Lung (tissue), 17 donors: ENCODE measurements at places on chromosomes 3 and 15. TPM values are rescaled to one million over a fixed set of nuclear protein-coding genes. Genes with fewer than 3 reads are reported as not detected.

GRCh38 chr15:91456921-91457320, 356.9 kb downstream of the SV2B start:
- no peak for DNase-seq

DNA sequence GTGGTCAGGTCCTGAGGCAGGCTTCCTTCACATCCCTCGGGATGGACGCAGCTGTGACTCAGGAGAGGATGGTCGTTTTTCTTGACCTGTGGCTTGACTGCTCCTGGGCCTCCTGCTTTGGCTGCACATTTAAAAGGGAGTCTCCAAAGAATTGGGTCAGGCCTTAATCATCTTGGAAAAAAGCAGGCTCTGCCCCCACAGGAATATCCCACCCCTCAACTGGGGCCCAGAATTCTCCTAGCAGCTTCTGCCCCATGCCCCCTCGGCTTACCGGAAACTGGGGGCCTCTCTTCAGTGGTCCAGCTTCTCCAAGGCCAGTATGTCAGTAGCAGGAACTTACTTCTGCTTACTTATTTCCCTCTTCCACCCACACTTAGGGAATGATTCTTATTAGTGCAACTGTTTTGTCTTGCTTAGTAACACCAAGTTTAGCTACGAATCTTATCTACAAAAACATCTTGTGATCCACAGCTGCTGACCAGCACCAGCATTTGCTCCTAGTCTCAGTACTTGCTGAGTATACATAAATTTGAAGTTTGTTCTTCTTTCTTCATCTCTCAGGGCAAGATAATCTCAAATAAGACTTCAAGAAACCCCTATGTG, 35.7 kb downstream of the ATG7 start:
- no peak for DNase-seq

CPNE9 gene
- total RNA-seq, result 0.34 TPM

GRCh38 chr3:15645740-15646501, 44.4 kb downstream of the BTD start:
- DNase-seq, result no peak

DNA sequence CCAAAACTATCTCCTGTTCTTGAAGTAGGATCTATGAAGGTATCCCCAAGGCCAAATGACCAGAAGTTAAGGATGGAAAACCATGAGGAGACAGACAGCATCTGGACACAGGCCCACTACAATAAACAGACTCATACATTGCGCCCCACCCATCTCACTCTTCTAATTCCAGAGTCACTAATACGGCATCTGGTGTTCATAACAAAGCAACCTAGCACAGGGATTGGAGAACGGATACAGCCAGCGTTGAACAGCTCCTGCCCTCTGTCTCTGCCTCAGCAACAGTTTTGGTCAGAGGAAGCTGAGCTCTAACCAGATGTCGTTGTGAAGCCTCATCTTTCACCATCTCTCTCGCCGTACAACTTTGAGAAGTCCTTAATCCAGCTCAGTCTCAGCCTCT, 44.5 kb upstream of the CCDC80 start:
- no peak for DNase-seq

- no peak for DNase-seq
Observed at GRCh38 chr3:138640537-138640936, 32.0 kb downstream of the FAIM start.

DNA sequence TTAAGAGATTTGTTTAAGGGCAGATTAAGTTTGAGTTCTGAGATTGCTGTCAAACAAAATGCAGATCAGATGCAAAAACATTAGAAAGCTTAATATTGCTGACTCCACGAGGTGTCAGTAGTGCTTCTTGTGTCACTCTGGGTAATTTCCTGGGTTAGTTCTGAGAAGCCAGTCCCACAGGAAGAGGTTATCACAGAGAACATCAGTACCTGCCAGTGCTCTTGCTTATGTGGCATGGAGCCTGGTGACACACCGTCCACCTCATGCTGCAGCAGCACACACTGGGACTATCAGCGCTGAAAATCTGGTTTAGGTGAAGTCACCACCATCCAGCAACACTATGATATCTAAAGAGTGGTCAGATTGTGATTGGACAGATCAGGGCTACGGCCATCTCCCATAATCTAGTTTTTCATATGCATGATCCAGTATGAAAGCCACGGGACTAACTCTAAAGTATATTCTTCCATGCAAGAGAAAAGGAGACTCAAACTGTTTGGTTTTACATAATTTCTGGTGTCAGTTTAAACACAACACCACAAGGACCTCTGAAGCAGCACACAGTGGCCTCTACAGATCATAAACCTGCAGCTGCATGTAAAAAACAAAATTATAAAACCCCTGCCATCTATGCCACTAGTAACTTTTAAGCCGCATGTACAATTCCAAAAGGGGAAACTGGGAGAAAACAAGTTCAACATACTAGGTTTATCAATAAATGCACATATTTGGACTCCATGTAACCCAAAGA, 36.1 kb upstream of the MYO5C start:
- DNase-seq, result peak; percentile 52

- no peak for DNase-seq
Observed at GRCh38 chr15:79073336-79073735, 17.2 kb downstream of the RASGRF1 start.

TGM4 gene
- total RNA-seq, result not detected

- no peak for DNase-seq
Observed at GRCh38 chr15:95839367-95839782, 491.1 kb upstream of the NR2F2 start.

DNA sequence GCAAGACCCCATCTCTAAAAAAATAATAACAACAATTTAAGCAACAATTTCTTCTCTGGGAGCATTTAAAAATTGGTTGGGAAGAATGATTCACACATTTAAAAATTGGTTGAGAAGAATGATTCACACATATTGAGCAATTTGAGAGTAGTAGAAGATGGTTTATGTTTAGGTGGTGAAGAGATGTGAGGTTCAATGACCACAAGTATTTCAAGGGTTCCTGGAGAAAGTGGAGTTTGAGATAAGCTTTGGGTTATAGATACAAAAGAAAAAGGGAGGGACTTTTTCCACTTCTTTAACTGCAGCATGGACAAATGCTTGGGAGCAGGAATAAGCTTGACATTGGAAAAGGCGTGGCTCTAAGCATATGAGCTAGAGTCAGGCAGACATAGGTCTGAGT, 145.7 kb upstream of the NPHP3 start:
- DNase-seq, result no peak

DNA sequence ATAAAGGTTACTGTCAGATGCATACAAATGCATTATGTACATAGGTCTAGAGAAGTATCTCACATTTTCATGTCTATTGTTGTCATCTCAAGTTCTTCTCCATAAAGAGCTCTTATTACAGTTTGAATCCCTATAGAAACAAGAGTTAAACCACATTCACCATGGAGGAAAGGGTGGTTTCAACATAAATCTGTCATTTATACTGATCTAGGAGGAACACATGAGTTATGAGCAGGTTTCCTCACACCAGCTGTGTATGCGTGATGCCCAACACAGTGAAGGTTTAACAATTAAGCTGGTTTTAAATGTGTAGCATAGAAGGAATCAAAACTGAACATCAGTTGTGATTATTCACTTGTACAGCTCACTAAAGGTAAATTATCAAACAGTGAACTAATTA, 251.7 kb downstream of the KCNMB2 start:
- DNase-seq, result no peak

GRCh38 chr15:25055356-25056068, 100.7 kb downstream of the SNRPN start:
- no peak for DNase-seq

- peak; percentile 7 for DNase-seq
Observed at GRCh38 chr15:100140527-100141308, 201.1 kb downstream of the ADAMTS17 start.

SPINK8 gene
- not detected for total RNA-seq

DNA sequence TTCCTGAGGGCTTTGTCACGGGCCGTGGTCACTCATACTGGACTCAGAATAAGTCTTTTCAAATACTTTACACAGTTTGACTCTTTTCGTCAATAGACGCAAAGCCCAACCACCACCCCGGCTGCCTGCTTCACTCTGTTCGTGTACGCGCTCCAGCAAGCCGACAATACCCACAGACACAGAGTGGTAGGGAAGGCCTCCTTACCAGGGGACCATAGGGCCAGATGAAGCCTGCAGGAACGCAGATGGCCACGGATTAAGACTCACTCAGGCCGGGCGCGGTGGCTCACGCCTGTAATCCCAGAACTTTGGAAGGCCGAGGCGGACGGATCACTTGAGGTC, 29.7 kb downstream of the EFCAB12 start:
- DNase-seq, result peak; percentile 13

GRCh38 chr15:55774113-55774970, 31.4 kb upstream of the PRTG start:
- DNase-seq, result no peak

DNA sequence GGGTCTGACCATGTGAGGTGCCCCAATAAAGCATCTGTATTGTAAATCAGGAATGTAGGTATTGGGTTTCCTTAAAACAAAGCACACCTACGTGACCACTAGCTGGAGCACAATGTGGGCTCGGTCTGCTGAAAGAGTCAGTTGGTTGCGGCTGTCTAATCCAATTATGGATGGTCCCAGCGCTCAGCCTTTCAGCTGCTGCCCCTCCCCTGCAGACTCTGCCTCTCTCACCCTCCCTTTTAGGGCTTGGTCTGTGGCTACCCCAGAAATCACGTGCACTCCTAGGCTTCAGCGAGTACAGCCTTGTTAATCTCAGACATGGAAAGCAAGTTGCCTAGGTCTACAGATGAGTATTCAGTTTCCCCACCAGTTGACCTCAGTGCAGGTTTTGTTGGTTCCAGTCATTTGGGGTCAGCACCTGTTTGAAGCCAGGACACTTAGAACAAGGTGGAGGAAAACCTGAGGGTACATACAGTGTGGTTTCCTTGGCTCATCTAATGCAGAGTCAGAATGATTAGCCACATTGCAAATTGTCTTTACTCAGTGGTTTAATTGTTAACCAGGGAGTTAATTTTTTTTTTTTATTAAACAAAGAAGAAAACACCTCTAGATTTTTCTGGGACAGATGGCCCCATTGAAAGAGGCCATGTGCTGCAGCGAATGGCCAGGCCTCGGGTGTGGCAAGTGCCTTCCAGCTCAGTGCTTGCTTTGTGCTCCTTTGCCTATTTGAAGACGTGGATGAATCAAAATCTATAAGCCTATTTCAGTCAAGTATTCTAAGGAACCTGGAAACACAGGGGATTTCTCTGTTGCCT, 137.7 kb downstream of the IGF1R start:
- DNase-seq, result no peak

GRCh38 chr3:166902374-166902773, 477.7 kb downstream of the ZBBX start:
- DNase-seq, result no peak

SLC9C1 gene
- 0.28 TPM for total RNA-seq

GRCh38 chr3:12395349-12396012, 88.8 kb upstream of the TSEN2 start:
- no peak for DNase-seq

GRCh38 chr3:9047452-9048346, 84.4 kb upstream of the RAD18 start:
- DNase-seq, result no peak

DNA sequence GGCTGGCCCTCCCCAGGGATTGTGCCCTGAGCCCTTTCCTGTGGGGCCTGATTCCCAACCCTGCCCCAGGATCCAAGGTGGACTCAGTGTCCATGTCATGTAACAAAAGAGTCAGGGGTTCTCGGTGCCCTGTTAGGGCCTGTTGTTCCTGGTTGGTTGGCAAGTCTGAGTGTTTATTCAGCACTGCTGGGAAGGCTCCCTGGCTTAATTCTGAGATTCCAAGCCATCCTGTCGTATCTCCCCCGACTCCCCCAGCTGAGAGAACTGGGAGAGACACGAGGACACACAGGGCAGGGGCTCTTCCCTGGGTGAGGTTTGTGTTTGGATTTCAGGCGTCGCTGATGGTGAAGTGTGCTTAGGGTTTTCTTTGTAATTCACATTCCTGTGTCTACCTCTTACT, 78.3 kb downstream of the EEFSEC start:
- DNase-seq, result peak; percentile 56

- no peak for DNase-seq
Observed at GRCh38 chr3:138256022-138256421, 68.9 kb downstream of the ARMC8 start.

DNA sequence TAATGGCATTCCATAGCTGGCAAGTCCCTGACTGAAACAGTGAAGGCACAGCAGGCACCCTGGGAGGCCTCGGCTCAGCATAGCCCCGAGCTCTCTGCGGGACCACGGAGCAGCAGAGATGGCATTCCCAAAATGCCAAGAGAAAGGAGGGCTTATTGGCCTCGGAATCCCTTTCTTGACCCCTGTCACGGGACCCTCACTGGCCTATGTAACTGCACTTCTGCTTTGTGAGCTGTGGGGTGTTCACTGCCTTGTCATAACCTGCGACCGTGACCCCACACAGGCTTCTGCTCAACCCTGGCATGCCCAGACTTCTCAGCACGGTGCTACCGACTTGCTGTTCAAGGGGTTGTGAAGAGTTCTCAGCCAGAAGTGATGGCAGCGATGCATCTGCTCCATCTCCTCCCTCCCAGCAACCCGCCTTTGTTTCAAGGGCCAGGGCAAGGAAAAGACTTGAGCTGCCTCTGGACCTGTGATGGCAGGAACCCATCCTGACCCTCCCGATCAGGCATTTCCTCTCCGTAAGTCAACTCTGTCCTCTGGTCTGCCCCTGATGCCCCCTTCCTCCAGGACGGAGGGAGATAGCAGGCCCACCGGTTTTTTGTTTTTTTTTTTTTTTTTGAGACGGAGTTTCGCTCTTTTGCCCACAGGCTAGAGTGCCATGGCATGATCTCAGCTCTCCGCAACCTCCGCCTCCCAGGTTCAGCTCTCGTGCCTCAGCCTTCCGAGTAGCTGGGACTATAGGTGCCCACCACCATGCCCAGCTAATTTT, 30.5 kb downstream of the EHD4 start:
- no peak for DNase-seq

- DNase-seq, result no peak
Observed at GRCh38 chr3:132550579-132551305, 46.3 kb upstream of the ACKR4 start.
